ENCODE measurements at places on chromosomes 12 and 14.

DNA sequence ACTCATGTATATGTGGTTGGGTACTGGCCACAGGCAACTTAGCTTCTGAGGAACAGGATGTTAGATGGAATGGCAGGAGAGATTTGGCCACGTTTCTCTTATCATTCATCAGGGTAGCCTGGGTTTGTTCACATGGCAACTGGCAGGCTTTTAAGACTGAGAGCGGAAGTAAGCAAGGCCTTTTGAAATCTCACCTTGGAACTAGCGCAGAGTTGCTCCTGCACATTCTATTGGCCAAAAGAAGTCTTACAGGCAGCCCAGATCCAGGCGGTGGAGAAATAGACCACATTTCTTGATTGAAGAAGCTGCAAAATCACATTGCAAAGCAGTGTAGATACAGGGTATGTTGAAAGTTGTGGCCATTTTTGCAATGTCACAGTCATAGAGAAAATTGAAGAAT, 3.7 kb downstream of the CLEC4A start:
- peak; percentile 14 for DNase-seq

- no peak for DNase-seq
Measured at GRCh38 chr12:11577658-11578260, 71.7 kb upstream of the ETV6 start.

DNA sequence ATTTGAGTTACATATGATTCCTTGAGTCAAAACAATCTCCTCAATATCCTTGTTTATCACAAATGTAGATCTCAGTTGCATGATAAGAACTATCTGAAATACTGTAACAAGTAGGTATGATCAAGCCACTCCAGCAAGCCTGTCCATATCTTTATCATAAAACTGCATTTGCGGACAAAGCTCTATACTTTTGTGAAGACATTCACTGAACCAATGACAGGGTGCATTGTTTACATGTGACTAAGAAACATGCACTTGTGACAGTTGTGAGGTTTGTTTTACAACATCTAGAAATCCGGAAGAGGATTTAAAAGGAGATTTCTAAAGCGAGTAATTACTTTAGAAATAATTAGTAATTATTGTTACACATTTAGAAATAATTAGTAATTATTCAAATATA, 111.7 kb downstream of the PPP2R5E start:
- no peak for DNase-seq

GRCh38 chr14:104101086-104101621, 15.7 kb downstream of the ASPG start:
- DNase-seq = no peak

DNA sequence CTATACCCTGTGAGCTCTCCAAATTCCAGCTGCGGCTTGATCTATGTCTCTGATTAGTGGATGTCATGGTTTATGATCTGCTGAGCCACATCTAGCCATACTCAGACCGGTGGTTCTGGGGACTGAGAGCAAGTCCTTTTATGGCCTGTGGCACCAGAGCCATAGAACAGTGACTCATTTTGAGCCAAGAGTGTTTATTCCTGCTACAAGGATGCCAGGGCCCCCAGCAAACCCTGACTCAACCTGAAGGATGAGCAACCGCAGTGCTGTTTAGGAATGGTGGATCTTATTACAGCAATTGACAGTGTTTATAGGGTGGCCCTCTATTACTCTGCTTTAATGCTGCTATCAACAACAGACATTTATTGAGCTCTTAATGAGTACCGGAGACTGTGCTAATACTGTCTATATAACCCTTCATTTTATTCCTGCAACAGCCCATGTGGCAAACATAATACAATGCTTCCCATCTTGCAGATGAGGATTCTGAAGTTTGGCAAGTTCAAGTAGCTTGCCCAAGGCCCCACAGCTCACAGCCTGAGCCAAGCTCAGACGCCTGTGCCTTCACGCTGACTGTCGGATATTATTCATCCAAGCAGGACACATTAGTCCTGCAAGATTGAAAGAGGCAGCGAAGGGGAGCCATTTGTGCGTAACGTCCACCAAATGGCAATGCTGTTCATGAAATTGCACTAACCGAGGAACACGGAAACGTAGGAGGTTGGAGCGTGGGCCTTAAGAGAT, 273.6 kb upstream of the PWP1 start:
- no peak for DNase-seq

DNA sequence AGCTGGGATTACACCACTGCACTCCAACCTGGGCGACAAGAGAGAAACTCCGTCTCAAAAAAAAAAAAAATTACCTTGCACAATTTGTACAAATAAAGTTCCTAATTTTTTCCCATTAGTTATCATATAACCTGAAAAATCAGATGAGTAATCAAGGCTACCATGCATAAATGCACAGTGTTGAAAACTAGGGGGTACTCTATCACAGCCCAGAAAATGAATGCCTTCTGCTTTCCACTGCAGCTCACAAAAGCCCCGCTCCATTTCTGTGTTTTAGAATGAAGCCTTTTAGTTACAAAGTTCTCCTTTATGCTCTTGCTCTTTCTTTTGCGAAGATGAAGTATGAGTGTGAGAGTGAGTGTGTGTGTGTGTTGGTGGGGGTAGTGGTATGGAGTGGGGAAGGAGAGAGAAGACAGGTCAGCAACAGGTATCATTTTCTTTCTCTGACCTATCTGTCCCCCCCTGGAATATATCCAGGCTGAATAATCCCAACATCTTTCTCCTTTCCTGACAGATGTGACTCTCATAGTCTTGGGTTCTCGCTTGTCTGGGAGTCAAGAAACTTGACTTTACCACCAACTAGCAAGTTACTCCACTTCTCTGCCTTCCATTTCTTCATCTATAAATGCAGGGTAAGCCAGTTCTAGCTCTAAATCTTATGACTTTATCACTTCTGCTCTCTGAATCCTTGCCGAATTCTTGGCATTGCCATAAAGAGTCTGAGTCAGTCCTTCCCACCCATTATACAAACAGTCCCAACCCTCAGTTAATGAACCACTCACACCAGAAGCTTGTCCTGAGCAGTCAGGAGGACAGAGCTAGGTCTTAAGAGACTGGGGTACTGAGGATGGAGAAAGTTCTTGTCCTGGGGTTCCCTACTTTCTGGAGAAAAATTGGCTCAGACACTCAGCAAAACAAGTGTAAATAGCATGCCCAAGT, 16.1 kb downstream of the BIN2 start:
- no peak for DNase-seq

DNA sequence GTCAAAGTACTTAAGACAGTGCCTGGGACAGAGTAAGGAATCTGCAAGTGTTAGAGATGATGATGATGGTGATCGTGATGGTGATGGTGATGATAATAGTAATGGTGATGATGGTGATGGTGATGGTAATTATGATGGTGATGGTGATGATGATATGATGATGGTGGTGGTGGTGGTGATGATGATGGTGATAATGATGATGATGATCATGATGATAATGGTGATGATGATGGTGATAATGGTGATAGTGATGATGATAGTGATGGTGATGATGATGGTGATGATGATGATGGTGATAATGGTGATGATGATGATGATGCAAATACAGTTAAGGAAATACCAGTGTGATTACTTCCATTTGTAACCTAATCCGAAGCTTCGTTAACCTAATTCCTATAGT, 5.2 kb upstream of the TMEM132C start:
- DNase-seq = no peak

DNA sequence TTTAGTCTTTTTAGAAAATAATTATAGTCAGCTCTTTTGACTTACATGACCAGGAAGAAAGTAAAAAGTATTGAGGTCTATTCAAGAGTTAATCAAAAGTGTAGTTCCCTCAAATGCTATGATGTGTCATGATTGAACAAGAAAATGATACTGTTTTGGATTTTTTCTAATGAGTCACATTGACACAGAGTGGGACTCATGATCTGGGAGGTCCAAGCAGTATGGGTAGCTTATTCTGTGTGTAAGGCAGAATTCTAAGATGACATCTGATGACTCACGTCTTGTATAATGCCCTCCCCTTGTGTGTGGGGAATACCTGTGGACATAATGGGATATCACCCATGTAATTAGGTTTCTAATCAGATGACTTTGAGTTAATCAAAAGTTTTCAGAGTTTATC, 178.1 kb upstream of the DDHD1 start:
- no peak for DNase-seq

DNA sequence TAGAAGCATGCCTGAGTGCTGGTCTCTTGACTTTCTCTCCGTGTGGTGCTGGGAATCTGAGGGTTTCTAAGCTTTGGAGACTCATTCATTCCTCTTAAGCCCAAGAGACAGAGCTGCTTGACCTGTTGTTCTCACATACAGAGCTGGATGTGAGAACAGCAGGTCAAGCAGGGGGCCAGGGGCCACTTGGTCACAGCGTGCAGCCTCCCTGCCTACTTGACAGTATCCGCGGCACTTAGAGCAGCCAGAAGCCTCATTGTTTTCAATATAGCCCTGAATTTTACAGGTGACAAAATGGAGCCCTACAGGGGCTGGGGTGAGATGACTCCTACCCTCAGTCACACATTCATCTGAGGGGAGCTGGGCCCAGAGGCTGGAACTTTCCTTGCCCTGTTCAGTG, 88.9 kb downstream of the ESRRB start:
- no peak for DNase-seq

GRCh38 chr14:61749867-61750266, 12.4 kb upstream of the SNAPC1 start:
- DNase-seq = no peak

- no peak for DNase-seq
Measured at GRCh38 chr14:101454229-101454628, 107.1 kb upstream of the DIO3 start.

DNA sequence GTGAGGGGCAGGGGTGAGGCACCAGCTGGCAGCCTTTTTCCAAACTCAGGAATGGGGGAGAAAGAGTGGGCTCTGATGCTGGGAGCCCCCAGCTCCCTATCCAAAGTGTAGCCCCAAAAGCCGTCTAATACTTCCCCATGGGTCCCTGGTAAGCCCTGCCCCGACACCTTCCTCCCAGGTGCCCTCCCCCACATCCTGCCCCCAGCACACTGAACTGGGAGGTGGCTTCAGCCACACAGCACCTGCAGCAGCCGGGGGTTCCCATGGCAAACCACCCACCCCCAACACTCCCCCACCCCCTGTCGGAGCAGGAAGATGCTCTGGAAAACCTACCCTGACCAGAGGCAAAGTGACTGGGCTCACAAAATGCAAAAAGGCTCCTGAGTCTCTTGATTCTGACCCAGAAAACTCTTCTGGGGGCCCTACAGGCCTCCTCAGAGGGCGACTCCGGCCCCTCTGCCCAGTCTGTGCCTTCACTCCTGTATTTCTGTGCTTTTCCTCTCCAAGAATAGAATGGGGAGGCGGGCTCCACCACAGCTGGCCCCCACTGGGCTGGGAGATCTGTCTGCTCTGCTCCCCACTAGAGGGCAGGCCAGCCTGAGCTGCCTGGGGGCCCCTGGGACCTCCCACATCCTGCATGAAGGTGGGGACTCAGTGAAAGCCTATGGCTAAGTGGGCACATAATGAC, 81.6 kb downstream of the ITPK1 start:
- peak; percentile 34 for DNase-seq

DNA sequence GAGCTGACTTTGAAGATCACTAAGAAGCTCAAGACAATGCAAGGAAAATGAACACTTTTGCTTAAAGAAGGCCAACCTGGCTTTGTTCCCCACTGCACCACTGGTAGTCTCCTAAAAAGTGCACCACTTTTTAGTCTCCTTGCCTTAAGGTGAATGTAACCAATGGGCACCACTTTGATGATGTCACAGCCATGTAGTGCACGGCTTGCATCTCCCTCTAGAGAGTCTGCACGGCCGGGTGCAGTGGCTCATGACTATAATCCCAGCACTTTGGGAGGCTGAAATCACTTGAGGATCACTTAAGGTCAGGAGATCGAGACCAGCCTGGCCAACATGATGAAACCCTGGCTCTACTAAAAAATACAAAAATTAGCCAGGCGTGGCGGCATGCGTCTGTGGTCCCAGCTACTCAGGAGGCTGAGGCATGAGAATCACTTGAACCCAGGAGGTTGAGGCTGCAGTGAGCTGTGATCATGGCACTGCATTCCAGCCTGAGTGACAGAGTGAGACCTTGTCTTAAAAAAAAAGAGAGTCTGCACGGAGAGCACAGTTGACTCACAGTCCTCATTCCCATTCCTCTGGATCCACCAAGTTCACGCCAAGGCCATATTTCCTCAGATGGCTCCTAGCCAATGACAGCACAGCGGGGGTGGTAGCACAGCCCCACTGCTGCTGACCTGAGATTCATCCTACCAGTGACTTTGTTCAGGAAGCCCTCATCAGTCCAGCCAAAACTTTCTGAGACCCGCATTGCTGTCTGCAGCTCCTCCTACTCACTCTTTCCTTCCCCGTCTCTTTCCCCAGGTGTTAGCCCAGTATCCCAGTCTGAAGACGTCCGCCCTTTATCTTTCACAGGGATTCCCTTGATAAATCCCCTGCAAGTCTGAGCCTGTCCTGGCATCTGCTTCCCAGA, 16.5 kb upstream of the IFT81 start:
- DNase-seq = no peak

DNA sequence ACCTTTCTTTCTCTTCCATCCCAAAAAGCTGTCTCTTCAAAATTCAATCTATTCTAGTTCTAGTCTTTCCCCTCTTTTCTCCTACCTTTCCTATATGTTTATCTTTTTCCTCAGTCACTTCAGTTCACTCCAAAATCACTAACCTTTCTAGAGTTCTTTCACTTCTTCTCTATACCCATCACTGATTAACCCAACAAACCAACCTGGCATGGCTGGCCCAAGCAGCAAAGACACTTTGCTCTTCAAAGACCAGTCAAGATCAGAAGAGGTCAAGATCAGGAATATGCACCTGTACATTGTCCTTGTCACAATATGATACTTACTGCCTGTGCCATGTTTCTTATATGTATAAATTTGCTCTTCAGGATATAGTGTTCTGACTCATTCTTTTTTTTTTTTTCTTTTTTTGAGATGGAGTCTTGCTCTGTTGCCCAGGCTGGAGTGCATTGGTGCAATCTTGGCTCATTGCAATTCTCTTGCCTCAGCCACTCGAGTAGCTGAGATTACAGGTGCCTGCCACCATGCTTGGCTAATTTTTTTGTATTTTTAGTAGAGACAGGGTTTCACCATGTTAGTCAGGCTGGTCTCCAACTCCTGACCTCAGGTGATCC, 112.9 kb downstream of the C12orf42 start:
- DNase-seq = no peak

DNA sequence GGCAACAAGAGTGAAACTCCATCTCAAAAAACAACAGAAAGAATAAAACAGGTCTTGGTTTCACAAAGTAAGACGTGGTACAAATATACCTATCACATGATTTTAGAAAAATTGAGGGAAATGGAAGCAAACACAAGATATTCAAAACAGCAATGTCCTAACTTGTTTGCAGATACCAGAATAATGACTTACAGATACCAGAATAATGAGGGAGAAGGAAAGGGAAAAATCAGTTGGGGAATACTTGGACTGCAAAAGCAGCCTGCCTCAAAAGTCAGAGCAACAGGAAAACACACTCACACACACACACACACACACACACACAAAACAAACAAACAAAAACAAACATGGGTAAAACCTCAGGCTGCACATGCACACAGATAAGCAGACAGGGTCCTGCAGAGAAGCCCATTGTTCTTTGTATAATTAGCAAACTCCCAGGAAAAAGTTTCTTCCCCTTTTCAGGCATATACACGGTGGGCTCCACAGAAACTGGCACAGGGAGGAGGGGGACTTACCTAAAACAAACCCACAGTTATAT, 65.7 kb upstream of the CAPRIN2 start:
- no peak for DNase-seq
